Hindlimb muscle (tissue), 1 donor: ENCODE measurements at places on chromosomes 5 and 9.

DNA sequence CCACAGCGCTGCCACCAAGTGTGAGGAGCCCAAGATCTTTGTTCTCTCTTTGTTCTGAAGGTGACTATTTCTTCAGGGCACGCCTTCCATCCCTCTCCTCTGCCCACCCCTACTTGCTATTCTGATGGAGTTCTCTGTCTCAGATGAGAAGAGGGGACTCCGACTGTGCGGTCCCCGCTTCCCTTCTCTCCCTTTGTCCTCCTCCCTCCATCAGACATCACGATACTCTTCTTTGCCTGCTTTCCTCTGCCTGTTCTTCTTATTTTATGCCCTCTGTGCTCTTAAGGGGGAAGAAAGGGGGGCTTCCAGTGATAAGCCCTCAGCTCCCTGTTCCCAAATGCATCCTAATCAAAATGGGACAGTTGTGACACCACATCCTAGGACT lies 307.8 kb downstream of the RAB3C start:
- DNase-seq = no peak

DNA sequence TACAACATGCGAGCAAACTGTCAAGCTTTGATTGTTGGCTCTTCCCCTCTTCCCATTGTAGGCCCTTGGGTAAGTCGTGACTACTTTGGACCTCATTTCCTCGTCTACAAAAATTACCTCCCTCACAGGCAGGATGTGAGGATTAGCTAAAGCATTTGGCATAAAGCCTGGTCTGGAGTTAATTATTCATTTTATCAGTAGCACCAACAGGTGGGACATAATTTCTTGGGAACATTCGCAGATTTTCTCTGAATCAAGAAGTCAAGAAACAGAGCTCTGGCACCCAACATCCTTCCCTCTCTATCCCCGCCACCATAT lies 39.9 kb upstream of the SEMA6A start:
- no peak for DNase-seq

- no peak for DNase-seq
These were observed 87.1 kb upstream of the FBXW11 start for GRCh38 chr5:172093559-172093958.

- DNase-seq = no peak
These were observed 163.9 kb downstream of the SLF1 start for GRCh38 chr5:94782383-94782782.
